Esophagus squamous epithelium (tissue), 5 donors: ENCODE measurements at places on chromosomes 4 and X.

GRCh38 chrX:53039236-53039635, 9.4 kb upstream of the GPR173 start:
- no peaks in the 10 kb centered on the region for H3K4me1 ChIP-seq
- H3K4me3 ChIP-seq = no peak overlapping the region
- no peaks in the 10 kb centered on the region for H3K36me3 ChIP-seq
- no peaks in the 10 kb centered on the region for H3K27me3 ChIP-seq

DNA sequence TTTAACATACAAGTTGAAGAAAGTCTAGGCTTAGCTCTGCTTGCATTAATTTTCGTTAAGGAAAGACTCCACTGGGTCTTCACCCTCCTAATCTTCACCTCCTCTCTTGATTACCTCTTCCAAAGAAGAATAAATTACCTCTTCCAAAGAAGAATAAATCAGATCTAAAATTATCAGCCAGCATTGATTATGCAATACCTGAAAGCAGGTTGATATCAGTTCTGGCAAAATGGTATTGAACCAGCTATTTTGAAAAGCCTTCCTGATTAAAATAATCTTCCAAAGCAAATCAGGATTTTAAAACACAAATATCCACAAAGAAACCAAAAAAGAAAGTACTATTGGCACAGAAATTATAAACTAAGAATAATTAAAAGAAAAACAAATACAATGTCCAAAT, 36.9 kb downstream of the CDKL2 start:
- no peak overlapping the region for H3K27ac ChIP-seq
- H3K27me3 ChIP-seq = no peaks in the 10 kb centered on the region
- no peak for DNase-seq
- H3K4me3 ChIP-seq = no peak overlapping the region
- no peaks in the 10 kb centered on the region for H3K4me1 ChIP-seq
- H3K36me3 ChIP-seq = no peaks in the 10 kb centered on the region

- H3K4me1 ChIP-seq = no peaks in the 10 kb centered on the region
- no peak overlapping the region for H3K4me3 ChIP-seq
- H3K27ac ChIP-seq = no peak overlapping the region
- DNase-seq = no peak
- H3K36me3 ChIP-seq = no peaks in the 10 kb centered on the region
Measured at GRCh38 chr4:169202145-169202699, 68.5 kb downstream of the SH3RF1 start.

- peak within 1 kb of the TSS; percentile 45 for H3K4me3 ChIP-seq
- H3K27me3 ChIP-seq = no peaks in the 10 kb centered on the region
- peak within 1 kb of the TSS; percentile 63 for H3K27ac ChIP-seq
- DNase-seq = no peak
Measured at GRCh38 chr4:73869130-73870055, at the start of gene CXCL1. TSS of gene CXCL1 (plus strand) at chr4:73869393. CDS start at chr4:73869471, 78 bp downstream.

DNA sequence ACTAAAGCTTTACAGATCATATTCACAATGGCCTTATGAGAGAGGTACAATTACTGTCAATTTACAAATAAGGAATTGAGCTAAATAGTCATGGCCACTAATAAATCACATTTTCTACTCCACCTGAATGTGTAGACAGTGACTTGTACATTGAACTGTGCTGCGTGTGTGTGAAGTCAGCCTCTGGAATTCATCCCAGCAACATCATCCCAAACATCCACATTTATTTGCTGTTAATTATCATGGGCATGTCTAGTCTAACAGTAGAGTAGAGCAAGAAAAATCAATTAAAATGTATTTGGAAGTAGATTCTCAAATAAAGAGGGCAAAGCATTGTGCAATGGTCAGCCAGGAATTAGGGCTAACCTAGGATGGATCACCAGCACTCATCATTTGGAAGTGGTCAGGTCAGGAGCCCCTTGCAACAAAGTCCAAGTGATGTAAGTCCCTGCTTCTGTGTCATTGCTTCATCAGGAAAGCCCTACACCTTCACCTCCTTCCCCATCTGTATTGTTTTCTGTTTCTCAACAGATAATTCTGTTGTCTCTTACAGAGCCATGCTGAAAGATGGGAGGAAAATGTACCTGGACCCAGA, 4.8 kb upstream of the PF4V1 start:
- H3K27me3 ChIP-seq = no peaks in the 10 kb centered on the region
- H3K4me1 ChIP-seq = peaks cover 4% of the 10 kb centered on the region
- H3K4me3 ChIP-seq = no peak overlapping the region
- no peaks in the 10 kb centered on the region for H3K36me3 ChIP-seq

- no peaks in the 10 kb centered on the region for H3K27me3 ChIP-seq
- no peaks in the 10 kb centered on the region for H3K4me1 ChIP-seq
- H3K27ac ChIP-seq = no peak overlapping the region
- H3K4me3 ChIP-seq = no peak overlapping the region
Measured at GRCh38 chr4:23594125-23594524, 295.7 kb downstream of the PPARGC1A start.

DNA sequence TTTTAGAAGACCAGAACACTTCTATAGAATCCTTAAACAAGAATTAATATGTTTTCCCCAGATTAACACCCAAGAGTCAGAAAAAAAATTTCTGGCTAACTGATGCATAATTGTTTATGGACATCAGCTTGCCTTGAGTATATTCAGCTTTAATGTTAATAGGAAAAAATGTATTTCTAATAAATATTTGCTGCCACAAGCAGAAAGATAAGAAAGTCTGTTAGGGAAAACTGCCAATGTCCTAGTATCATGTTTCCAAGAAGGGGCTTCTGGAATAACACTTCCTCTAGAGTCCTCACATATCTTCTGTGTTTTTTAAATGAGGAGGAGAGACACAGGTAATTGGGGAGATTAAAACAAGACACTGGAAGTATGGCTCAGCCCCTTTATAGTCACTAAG, 202.1 kb upstream of the TET2 start:
- H3K27me3 ChIP-seq = no peaks in the 10 kb centered on the region
- H3K4me3 ChIP-seq = no peak overlapping the region
- H3K36me3 ChIP-seq = no peaks in the 10 kb centered on the region
- DNase-seq = no peak

GRCh38 chr4:6065934-6066590, 47.8 kb upstream of the C4orf50 start:
- no peaks in the 10 kb centered on the region for H3K4me1 ChIP-seq
- H3K27me3 ChIP-seq = no peaks in the 10 kb centered on the region
- no peak overlapping the region for H3K4me3 ChIP-seq

- no peak overlapping the region for H3K4me3 ChIP-seq
- H3K4me1 ChIP-seq = no peaks in the 10 kb centered on the region
- no peaks in the 10 kb centered on the region for H3K36me3 ChIP-seq
- no peak for DNase-seq
- H3K27me3 ChIP-seq = no peaks in the 10 kb centered on the region
- H3K27ac ChIP-seq = no peak overlapping the region
Measured at GRCh38 chr4:102328045-102328444, 17.2 kb downstream of the SLC39A8 start.

- no peaks in the 10 kb centered on the region for H3K27me3 ChIP-seq
- H3K4me3 ChIP-seq = peak overlapping the region; percentile 73
- no peaks in the 10 kb centered on the region for H3K36me3 ChIP-seq
- H3K27ac ChIP-seq = peak overlapping the region; percentile 91
- no peak for DNase-seq
- no peaks in the 10 kb centered on the region for H3K4me1 ChIP-seq
Measured at GRCh38 chrX:120604361-120604782, 471 bp downstream of the MCTS1 start.

- no peaks in the 10 kb centered on the region for H3K27me3 ChIP-seq
- DNase-seq = no peak
- no peak overlapping the region for H3K4me3 ChIP-seq
Measured at GRCh38 chrX:65926095-65927019, 113.5 kb downstream of the VSIG4 start.

DNA sequence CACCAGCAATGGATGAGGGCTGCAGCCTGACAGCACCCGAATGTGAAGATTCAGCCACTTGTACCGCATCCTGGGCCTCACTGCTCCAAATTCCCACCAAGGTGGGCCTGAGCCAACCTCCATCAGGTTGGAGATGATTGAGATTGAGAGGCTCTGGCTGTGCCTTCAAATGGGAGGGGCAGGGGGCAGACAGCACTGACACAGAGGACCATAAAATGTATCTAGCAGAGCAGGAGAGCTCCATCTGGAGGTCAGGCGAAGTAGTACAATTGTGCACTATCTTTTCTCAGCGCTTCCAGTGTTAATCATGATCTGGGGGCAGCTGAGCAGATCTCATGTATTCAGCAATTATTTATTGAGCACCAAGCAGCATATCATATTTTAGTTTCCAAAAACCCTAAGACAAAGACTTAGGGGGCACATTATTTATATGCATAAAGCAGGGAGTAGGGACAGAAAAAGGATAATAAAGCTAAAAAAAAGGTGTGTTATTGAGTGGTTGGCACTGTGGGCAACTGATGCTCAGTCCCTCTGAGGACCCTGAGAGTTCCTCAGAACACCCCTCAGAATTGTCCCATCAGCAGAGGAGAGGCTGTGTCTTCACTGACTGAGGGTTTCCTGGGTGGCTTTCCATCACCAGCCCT, 31.6 kb upstream of the C1QTNF7 start:
- no peak overlapping the region for H3K27ac ChIP-seq
- H3K4me1 ChIP-seq = peaks cover 9% of the 10 kb centered on the region
- no peaks in the 10 kb centered on the region for H3K36me3 ChIP-seq
- no peaks in the 10 kb centered on the region for H3K27me3 ChIP-seq
- no peak overlapping the region for H3K4me3 ChIP-seq
- no peak for DNase-seq

GRCh38 chr4:184392748-184393559, 81.4 kb downstream of the IRF2 start:
- peak overlapping the region; percentile 5 for H3K27ac ChIP-seq
- no peaks in the 10 kb centered on the region for H3K27me3 ChIP-seq
- peaks cover 10% of the 10 kb centered on the region for H3K4me1 ChIP-seq

- no peak overlapping the region for H3K27ac ChIP-seq
- DNase-seq = no peak
- no peaks in the 10 kb centered on the region for H3K27me3 ChIP-seq
- H3K4me1 ChIP-seq = peaks cover 32% of the 10 kb centered on the region
Measured at GRCh38 chr4:13701937-13702446, 74.5 kb upstream of the BOD1L1 start.

DNA sequence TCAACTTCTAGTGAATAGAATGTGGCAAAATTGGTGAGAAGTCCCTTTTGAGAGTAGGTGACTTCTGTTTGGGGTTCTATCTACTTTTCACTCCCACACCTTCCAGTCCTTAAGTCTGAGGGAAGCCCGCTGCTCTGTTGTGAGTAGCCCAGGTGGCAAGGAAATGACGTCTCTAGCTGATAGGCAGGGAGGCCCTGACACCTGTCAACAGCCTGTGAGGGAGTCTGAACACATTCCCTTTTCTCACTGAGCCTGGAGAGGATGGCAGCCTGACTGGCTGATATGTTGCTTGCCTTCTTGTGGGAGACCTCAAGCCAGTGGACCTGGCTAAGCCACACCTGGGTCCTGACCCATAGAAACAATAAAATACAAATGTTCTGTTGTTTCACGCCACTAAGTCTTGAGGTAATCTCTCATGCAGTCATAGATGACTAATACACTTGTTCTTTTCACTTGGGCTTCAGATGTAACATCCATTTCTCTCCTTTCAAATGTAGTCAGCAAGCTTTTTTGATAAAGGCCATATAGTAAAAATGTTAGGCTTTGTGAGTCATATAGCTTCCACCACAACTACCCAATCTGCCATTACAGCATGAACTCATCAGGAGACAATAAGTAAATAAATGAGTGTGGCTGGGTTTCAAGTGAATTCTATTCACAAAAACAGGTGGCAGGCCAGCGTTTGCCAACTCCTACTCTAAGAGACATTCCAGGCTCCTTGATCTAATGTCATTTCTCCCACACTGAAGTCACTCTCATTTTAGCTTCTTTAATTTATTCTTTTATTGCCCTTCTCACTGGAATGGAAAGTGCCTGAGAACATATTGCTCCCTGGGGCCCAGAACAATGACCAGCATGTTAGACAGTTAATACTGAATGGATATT, 265.1 kb upstream of the MAD2L1 start:
- no peaks in the 10 kb centered on the region for H3K27me3 ChIP-seq
- H3K36me3 ChIP-seq = no peaks in the 10 kb centered on the region
- DNase-seq = no peak

- H3K4me1 ChIP-seq = peaks cover 22% of the 10 kb centered on the region
- no peak overlapping the region for H3K27ac ChIP-seq
- DNase-seq = no peak
- H3K36me3 ChIP-seq = no peaks in the 10 kb centered on the region
Measured at GRCh38 chr4:2560167-2560566, 23.7 kb downstream of the FAM193A start.

- no peaks in the 10 kb centered on the region for H3K36me3 ChIP-seq
- DNase-seq = no peak
- no peaks in the 10 kb centered on the region for H3K4me1 ChIP-seq
- no peaks in the 10 kb centered on the region for H3K27me3 ChIP-seq
Measured at GRCh38 chr4:77451530-77451929, 154.1 kb upstream of the CXCL13 start.

GRCh38 chr4:41135801-41136200, 78.5 kb downstream of the APBB2 start:
- no peak for DNase-seq
- H3K4me1 ChIP-seq = peaks cover 6% of the 10 kb centered on the region
- H3K36me3 ChIP-seq = no peaks in the 10 kb centered on the region
- no peaks in the 10 kb centered on the region for H3K27me3 ChIP-seq

GRCh38 chrX:1673337-1673736, 58.5 kb downstream of the ASMT start:
- no peak overlapping the region for H3K27ac ChIP-seq
- H3K27me3 ChIP-seq = no peaks in the 10 kb centered on the region
- no peaks in the 10 kb centered on the region for H3K4me1 ChIP-seq
- H3K36me3 ChIP-seq = no peaks in the 10 kb centered on the region
- H3K4me3 ChIP-seq = no peak overlapping the region

GRCh38 chrX:79854469-79854868, 160.1 kb upstream of the TBX22 start:
- H3K27ac ChIP-seq = no peak overlapping the region
- H3K27me3 ChIP-seq = no peaks in the 10 kb centered on the region
- no peak for DNase-seq
- no peaks in the 10 kb centered on the region for H3K36me3 ChIP-seq
- no peaks in the 10 kb centered on the region for H3K4me1 ChIP-seq
- no peak overlapping the region for H3K4me3 ChIP-seq

- H3K27me3 ChIP-seq = no peaks in the 10 kb centered on the region
- DNase-seq = no peak
- no peaks in the 10 kb centered on the region for H3K4me1 ChIP-seq
- no peak overlapping the region for H3K27ac ChIP-seq
Measured at GRCh38 chr4:29972121-29972520, 748.0 kb upstream of the PCDH7 start.

DNA sequence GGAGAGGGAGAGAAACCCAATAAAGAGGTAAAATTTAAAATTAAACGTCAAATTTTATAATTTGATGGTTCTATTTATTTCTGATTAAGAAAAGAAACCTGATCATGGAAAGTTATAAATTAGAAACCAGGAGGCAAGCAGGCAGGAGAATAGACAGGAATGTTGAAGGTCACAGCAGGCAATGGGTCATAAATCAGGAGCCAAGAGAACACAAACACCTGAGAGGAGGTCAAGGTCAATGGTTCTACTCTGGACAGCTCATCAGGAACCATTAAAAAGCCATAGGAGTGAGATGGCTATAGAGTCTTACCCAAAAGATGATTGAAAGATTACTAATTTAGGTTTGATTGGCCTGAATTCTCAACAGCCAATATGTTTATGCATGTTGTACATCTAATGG, 126.9 kb upstream of the HCCS start:
- H3K4me1 ChIP-seq = no peaks in the 10 kb centered on the region
- H3K36me3 ChIP-seq = no peaks in the 10 kb centered on the region
- no peak for DNase-seq
- no peak overlapping the region for H3K4me3 ChIP-seq
- H3K27ac ChIP-seq = no peak overlapping the region
- no peaks in the 10 kb centered on the region for H3K27me3 ChIP-seq
